ENCODE measurements at places on chromosomes 7 and 10. TPM values are rescaled to one million over a fixed set of nuclear protein-coding genes. Genes with fewer than 3 reads are reported as not detected.

GRCh38 chr7:72281308-72281707, 130.8 kb downstream of the CALN1 start:
- DNase-seq, result no peak

- no peak for DNase-seq
Measured at GRCh38 chr7:17963281-17963680, 23.0 kb upstream of the SNX13 start.

DNA sequence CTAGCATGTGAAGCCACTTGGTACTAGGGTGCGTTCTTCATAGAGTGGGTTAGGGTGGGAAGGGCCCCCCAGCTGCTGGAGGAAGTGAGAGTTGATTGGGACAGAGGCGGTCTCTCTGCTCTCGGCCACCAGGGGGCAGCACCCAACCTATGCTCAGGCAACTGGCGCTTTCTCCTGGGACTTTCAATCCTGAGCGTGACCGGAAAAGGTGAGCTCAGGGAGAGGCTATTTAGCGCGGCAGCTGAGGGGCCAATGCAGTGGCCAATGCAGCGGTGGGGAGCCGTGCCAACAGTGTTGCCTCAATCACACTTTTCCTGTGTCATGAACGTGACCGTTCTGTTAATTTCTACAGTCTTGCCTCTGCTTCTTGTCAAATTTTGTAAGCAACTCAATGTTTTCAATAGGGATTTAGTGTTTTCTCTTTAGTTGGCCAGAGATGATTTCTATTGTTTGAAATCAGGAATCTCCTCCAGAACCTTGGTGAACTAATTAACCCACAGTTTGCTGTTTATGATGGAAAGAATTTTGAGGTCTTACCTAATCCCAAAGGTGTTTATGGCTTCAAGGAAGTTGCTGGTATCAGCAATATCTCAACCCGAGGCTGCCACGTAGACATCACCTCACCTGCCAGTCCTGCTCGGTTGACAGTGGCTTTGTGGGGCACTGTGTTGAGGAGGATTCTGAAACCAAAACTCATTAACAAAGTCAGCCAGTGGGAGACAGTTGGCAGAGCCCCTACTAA, 67.9 kb upstream of the PDZD8 start:
- DNase-seq, result peak; percentile 87

GRCh38 chr10:52216852-52217251, 97.2 kb upstream of the DKK1 start:
- no peak for DNase-seq

- DNase-seq, result peak; percentile 58
Measured at GRCh38 chr7:97871659-97872024, 566 bp downstream of the ASNS start.

DNA sequence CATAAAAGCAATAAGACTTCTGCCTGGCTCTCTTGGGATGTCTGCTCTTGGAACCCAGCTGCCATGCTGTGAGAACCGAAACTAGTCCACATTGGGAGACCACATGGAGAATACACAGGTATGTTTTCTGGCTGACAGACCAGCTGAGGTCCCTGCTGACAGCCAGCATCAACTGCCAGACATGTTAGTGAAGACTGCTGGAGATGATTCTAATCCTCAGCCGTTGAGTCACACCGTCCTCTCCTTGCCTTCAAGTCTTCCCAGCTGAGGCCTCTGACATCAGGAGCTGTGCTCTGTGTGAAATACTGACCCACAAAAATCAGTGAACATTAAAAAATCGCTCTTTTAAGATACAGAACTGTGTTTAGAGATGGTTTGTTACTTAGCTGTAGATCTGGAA, 36.9 kb upstream of the AGR2 start:
- DNase-seq, result no peak

Gene TMEM139
- 10.9 TPM for total RNA-seq

Gene TEX47
- not detected for total RNA-seq

DNA sequence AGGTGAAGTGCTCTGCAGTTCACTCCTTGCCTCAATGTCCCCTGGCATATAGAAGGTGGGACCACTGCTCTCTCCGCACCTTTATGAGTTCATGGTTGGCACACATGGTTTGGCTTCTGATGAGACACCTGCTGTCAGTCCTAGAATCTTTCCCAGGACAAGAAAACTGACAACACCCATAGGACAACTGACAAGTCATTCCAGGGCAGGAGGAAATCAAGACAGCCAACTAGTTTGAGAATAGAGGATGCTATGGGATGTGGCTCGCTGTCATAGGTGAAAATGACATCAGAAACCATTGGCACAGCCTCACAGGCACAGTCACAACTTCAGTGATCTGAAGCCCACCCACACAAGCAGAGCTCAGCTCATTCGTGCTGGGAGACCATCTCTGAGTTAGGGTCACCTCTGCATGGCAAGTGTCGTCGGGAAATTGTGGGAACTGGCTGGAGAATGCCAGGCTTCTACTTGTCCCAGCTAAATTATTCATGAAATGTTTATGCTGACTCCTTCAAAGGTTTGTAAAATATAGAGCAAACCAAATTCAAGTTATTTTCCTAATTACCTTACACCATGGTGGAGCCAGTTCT, 762.4 kb downstream of the GRID1 start:
- DNase-seq, result no peak

Gene STK31
- 1.8 TPM for total RNA-seq

Gene GHRHR
- total RNA-seq, result 1.2 TPM

Gene RTKN2
- total RNA-seq, result 0.22 TPM

GRCh38 chr10:30882281-30882680, 149.4 kb downstream of the ZNF438 start:
- no peak for DNase-seq

DNA sequence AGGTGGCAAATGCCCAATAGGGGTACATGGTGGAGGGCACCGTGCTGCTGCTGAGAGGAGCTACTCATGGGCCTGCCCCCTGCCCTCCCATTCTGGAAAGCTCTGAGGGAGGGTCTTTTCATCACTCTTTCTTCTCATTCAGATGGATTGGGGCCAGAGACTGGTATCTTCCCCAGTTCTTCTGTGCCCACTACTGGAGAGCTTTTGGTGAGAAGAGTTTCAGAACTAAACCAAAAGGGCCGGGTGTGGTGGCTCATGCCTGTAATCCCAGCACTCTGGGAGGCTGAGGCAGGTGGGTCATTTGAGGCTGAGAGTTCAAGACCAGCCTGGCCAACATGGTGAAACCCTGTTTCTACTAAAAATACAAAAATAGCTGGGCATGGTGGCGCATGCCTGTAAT, 12.5 kb downstream of the ADRA2A start:
- DNase-seq, result no peak

Gene PKD2L1
- total RNA-seq, result not detected

DNA sequence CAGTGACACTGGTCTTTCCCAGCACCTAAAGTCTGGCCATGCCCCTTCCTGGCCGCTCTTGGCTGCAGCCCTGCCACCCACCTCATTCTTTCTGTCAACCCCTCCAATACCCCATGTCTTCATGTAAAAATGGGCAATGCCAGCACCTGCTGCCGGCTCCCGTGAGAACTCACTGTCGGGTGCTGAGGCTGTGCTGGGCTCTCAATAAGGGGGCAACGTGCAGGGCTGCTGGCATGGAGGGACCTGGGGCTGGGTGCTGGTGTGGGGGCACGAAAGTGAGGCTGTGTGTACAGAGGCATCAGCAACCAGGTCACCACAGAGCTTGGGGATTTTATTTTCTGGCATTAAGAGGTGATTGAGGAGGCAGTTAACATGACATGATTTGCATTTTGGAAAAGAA, 65.3 kb downstream of the ALOX5 start:
- no peak for DNase-seq

Gene CRCP
- total RNA-seq, result 31.2 TPM

GRCh38 chr7:115260381-115260780, 338.5 kb downstream of the MDFIC start:
- no peak for DNase-seq

GRCh38 chr10:98269435-98269912, 1.5 kb upstream of the LOXL4 start:
- peak; percentile 82 for DNase-seq

Gene PRLHR
- total RNA-seq, result not detected

GRCh38 chr7:94190599-94191061, 186.5 kb upstream of the BET1 start:
- DNase-seq, result no peak

DNA sequence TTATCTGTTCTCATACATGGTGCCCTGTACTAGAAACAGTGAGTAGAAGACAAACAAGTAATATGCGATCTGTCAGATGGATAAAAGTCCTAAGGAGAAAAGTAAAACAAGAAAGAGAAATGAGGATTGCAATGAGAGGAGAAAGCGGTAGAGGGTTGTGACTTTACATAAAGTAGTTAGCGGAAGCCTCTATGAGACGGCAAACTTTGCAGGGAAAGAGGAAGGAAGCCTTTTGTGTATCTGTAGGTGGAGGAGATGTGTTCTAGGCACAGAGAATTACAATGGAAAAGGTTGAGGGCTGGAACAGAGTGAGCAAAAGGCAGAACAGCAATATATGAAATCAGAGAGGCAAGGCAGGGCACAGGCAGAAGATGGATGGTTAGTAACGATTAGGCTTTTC, 150.4 kb upstream of the SEMA3E start:
- DNase-seq, result no peak

DNA sequence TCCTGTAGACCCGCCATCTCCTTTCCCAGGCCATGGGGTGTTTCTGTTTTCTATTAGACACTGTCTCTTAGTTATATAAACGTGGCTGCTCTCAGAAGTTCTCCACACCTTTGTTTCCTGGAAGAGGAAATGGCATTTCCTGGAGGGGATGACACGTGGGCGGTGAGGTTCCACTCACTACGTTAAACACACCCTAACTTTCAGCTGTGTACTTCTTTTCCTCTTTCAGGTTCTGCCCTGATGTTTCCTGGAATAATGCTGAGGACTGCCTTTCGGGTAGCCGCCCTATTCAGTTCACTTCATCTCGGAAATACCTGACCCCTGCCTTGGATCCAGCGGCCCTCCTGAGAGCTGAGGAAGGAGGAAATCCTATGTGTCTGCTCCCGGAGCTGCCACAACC, 3.4 kb upstream of the PRKCQ start:
- DNase-seq, result no peak

Gene TRPV6
- total RNA-seq, result 0.40 TPM

GRCh38 chr7:149494738-149495368, 2.8 kb downstream of the ZNF746 start:
- DNase-seq, result no peak

Gene CALML3
- not detected for total RNA-seq

GRCh38 chr7:96962221-96962885, 43.0 kb upstream of the DLX6 start:
- peak; percentile 60 for DNase-seq

DNA sequence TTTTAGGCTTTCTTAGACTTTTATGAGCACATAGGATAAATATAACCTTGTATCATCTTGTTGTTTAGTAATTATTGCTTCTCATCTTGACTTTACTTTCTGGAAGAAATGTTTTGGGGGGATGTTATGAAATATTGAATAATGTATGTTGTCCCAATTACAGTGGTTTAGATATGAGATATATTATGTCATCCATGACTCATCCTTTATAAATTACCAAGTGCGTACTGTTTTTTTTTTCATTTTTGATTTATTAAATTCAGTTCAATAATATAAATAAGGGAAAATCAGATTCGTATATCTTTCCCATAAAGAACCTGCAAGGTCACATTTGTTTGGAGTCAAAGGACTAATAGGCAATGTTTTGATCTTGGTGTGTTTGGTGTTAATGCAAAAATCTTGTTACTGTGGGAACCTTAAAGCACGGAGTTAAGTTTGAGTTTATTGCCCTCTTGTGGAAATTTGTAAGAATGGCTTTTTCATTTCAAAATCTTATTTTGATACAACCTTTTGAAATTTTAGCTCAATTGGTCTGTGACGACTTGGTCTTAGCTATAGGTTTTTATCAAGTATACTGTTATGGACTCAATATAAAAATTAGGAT, 108.6 kb downstream of the SRI start:
- DNase-seq, result no peak

- DNase-seq, result no peak
Measured at GRCh38 chr7:55185941-55186609, 167.3 kb downstream of the EGFR start.

- DNase-seq, result no peak
Measured at GRCh38 chr10:132663666-132664365, 122.1 kb downstream of the NKX6-2 start.

Gene MKLN1
- total RNA-seq, result 110 TPM

All from sciatic nerve (tissue), 2 donors.